ENCODE measurements at places on chromosomes 12 and 14.
A peak's percentile ranks its signal among the peaks of the same experiment; 100 is the strongest.

- peak; percentile 68 for DNase-seq
Observed at GRCh38 chr12:57243521-57244311, 7.3 kb downstream of the STAC3 start.

- no peak for DNase-seq
Observed at GRCh38 chr12:23057571-23057970, 432.6 kb downstream of the ETNK1 start.

DNA sequence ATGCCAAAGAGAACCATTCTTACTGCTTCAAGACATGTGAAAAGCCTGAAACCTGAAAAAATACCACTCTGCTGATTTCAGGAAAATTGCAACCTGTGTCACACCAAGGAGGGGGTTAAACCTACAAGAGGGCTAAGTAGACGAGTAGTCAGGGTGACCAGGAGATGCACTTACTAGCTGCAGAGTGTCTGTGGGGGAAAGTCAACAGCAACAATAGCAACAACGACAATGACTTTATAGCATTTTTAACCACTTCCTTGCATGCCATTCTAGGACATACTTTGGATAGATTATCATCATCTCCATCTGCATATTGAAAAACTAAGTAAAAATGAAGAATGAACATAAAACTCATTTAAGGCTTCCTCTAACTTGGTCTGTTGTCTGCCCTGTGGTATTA lies 902.7 kb downstream of the BCL11B start:
- DNase-seq, result no peak

DNA sequence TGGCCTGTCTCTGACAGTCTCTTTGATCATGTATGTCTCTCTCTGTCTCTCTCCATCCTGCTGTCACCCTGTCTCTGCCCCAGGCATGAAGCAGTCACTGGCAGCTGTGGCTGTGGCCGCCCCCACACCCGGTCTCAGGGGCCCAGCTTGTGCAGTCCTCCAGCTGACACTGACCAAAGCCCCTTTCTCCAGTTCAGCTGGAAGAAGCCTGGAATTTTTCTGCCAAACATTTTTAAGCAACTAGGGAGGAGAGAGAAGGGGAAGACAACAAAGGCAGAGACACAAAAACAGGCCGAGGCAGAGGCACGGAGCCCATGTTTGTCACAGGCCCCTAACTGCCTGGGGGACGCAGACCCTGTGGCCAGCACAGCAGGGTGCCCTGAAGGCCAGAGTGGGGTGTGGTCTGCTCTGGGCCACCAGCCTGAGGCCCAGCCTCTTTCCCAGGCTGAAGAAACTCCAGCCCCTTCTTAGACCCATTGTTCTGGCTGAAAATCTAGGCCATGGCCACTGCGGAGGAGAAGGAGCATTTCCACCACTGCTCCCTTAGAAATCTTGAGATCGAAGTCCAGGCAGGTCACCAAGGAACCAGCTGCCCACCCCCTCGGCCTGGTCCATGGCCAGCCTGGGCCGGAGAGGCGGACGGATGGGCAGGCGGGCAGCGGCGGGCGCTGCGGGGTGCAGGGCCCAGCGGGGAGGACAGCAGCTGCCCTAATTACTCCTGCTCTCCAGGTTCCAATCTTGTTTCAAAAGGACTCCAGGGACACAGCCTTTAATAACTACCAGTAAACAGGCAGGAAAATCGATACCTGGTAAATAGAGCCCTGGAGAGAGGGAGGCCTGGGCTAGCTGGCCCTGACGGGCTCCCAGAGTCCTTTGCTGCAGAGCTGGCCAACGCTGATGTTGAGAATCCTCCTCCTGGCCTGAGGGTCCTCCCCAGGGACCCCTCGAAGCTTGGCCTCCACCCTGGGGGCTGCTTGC lies 14.9 kb downstream of the DTX1 start:
- no peak for DNase-seq

- no peak for DNase-seq
Observed at GRCh38 chr14:68726093-68726695, 66.7 kb downstream of the ZFP36L1 start.

DNA sequence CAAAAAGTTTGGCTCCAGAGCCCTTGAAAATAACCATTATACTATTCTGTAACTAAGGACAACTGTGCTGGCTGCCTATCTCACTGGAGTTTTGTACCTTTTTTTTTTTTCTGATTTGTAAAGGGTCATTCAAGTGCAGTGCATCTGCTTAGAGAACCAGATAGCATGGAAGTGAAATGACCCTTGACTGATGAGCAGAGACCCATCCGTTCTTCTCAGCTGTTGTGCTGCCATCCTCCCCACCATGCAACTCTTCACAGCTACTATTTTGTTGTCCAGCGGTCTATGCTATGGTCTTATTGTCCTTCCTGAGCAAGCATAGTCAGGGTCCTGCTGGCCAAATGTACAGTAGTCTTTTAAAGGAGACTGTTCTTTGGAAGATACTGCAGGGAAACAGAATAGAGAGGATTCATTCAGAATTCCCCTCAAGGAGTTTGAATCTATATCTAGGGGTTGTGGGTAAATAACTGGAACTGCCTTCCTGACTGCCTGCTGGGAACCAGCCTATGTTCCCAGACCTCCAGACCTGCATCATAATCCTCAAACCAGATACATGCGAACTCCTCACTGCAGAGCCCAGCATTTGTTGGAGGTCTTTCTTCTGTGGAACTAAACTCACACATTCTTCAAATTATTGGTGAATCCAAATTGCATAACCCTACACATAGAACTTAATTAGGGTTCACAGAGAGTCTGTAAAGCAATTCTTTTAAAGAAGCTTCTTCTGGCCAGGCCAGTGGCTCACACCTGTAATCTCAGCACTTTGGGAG lies 41.1 kb downstream of the GPR19 start:
- no peak for DNase-seq

- DNase-seq, result no peak
Observed at GRCh38 chr12:96112733-96113132, 77.3 kb upstream of the LTA4H start.

GRCh38 chr14:74360163-74360562 lies 11.9 kb downstream of the VRTN start:
- DNase-seq, result no peak

GRCh38 chr12:112916270-112916669 lies 9.5 kb downstream of the OAS1 start:
- DNase-seq, result no peak

GRCh38 chr14:71591929-71592328 lies 340.3 kb upstream of the RGS6 start:
- DNase-seq, result no peak

DNA sequence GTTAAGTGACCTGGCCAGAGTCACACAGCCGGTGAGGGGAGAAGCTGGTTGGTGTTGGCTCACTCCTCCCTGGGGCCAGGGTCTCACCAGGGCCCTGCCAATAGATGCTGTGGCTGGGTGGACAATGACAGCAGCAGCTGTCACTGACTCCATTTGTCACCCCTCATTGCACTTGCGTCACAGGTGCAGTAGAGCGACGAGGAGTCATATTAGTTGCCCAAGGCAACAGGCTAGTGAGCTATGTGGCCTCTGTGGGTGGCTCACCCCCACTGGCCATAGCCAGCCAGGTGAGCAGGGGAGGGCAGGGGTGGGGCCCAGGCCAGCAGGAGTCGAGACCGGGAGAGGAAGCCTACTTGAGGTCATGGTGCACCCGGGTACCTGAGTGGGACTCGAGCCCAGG lies 9.7 kb downstream of the SLC25A47 start:
- no peak for DNase-seq

DNA sequence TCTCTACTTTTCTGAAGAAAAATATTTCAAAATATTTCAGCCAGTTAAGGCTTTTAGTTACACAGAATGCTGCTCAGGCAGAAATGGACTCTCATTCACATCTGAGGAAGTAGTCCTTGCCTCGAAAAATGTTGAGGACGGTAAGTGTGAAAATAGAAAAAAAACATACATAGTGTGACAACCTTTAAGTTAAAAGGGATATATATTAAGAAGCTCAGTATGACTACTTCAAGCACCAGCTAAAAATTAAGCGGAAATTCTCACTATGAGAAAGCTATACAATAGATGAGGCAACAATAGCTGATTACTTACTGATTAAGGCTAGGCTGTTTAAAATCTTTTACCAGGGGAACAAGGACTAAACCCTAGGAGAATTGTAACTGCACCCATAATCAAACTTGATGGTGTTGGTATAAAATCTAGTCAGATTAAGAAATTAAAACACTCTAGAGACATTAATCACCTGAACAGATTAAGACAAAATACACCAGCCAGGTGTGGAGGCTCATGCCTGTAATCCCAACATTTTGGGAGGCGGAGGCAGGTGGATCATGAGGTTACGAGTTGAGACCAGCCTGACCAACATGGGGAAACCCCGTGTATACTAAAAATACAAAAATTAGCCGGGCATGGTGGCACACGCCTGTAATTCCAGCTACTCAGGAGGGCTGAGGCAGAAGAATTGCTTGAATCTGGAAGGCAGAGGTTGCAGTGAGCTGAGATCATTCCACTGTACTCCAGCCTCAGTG lies 53.9 kb downstream of the HNRNPC start:
- no peak for DNase-seq

- DNase-seq, result no peak
Observed at GRCh38 chr12:131092901-131093603, 139.3 kb downstream of the ADGRD1 start.

DNA sequence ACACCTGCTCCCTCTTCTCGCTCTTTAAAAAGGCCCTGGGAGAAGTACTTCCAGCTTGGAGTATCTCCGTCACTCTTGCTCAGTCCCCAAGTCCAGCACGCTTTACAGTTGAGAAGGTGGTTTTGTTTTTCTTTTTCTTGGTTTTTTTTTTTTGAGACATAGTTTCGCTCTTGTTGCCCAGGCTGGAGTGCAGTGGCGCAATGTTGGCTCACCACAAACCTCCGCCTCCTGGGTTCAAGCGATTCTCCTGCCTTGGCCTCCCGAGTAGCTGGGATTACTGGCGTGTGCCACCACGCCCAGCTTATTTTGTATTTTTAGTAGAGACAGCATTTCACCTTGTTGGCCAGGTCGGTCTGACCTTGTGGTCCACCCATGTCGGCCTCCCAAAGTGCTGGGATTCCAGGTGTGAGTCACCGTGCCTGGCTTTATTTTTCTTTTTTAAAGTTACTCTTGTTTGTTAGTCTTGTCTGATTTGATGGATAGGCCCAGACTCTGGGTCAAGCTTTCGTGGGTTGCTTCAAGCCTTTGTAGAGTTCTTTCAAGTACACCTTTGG lies 1.9 kb downstream of the TDRD9 start:
- DNase-seq, result no peak

- no peak for DNase-seq
Observed at GRCh38 chr14:30940886-30941285, 66.5 kb downstream of the COCH start.

DNA sequence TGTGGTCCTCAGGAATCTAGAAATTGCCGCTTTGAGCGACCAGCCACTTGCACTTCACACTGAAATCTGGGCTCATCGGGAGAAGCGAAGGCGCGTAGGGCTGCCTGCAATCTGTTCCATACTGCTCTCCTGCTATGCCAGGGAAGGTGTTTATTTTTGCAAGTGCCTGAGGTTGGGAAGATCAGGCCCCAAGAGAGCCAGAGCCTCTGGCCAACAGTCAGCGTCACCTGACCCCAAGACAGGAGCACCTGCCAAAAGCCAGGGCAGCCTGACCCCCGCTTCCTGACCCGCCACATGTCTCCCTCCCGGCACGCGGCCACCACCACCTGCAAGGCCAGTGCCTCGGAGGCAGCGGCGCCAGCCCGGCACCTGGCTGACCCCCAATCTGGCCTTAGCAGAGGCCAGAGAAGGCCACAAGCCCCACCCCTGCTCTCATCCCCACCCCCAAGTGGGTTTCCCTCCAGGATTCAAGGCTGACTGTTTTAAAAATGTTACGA lies 94.4 kb downstream of the CHGA start:
- DNase-seq, result no peak

GRCh38 chr14:60184146-60184904 lies 19.1 kb upstream of the DHRS7 start:
- DNase-seq, result no peak

- no peak for DNase-seq
Observed at GRCh38 chr12:116547955-116548501, 11.2 kb upstream of the MAP1LC3B2 start.

DNA sequence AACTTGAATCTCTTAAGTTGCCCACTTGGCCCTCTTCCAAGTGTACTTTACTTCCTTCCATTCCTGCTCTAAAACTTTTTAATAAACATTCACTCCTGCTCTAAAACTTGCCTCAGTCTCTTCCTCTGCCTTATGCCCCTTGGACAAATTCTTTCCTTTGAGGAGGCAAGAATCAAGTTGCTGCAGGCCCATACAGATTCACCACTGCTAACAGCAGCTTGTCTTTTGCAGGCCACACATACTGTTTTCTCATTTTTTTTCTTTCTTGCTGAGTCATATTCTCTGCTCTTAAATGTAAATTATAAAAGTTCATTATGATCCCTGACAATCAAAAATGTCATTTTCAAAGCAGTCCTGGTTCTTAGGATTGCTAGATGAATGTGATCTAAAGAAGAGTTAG lies 1820.8 kb upstream of the FLRT2 start:
- DNase-seq, result no peak

GRCh38 chr12:49292729-49293055 lies 2.3 kb upstream of the PRPH start:
- no peak for DNase-seq

- no peak for DNase-seq
Observed at GRCh38 chr12:14959126-14959440, 2.3 kb downstream of the ARHGDIB start.

GRCh38 chr12:4775936-4776335 lies 55.7 kb downstream of the GALNT8 start:
- DNase-seq, result no peak
